Stimulated activated CD4-positive, alpha-beta T cell treated with anti-CD3 and anti-CD28 coated beads, Interleukin-15, amount 100 ng/mL, for 24 hours (primary cell): ENCODE measurements at places on chromosomes 1 and 21.
A peak's percentile ranks its signal among the peaks of the same experiment; 100 is the strongest.

GRCh38 chr1:60564916-60565750 lies 491.6 kb upstream of the C1orf87 start:
- no peak for DNase-seq

DNA sequence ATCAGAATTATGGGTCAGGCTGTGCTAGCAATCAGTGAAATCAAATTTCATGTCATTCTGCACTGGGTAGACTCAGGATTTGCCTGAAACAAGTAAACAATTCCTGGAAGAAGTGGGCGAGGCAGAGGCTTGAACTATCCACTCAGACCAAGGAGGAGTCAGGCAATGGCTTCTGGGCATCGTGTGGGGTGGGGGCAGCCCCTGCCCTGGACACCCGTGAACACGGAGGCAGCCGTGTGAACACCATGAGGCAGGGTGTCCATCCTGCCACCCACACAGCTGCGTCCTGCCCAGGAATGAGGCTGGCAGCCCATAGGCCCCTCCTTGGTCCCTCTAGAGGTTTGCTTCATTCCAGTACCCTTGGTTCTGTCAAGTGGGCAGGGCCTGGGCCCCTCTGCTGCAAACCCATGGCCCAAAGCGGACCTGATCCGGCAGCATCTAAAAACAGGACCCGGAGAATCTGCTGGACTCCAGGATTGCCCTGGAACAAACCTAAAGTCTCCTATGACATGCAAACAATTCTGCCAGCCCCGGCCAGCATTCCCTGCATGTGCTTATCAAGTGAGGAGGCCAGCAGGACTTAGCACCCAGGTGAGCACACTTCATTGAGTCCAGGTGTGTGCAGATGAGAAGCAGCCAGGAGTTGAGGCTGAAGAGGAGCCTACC lies 69.5 kb downstream of the PDE9A start:
- DNase-seq = no peak

DNA sequence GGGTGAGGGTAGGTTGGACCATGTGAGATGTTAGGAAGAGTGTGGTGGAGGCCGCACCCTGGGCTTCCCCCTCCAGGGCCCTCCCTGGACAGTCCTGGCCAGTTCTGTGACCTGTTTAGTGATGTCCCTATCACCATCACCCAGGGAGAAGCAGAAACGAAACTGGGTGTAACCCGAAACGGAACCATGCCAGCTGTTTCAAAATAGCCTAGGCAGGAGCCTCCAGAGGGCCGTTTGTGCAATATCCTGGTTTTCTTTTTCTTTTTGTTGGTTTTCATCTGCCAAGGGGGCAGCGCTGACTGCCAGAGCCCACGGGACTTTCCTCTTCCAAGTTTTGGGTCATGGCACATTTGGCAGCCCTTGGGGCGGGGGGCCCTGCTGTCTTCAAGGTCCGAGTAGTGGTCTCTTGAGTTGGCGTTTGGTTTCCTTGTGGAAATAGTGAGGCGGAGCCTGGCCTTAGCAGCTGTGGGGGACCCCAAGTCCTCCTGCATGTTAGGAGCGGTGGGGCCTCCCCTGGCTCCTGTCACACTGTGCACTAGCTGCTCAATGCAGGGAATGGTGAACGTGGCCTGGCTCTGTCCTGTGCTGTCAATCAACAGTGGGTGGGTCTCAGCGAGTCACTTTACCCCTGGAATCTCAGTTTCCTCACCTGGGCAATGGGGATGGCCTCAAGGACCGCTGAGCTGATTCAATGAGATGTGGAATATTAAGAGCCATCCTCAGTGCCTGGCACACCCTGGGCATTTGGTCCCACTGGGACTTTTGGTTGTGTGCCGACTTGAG lies 90.7 kb downstream of the ARHGEF10L start:
- no peak for DNase-seq

GRCh38 chr1:244409701-244410100 lies 42.0 kb downstream of the ADSS2 start:
- no peak for DNase-seq

DNA sequence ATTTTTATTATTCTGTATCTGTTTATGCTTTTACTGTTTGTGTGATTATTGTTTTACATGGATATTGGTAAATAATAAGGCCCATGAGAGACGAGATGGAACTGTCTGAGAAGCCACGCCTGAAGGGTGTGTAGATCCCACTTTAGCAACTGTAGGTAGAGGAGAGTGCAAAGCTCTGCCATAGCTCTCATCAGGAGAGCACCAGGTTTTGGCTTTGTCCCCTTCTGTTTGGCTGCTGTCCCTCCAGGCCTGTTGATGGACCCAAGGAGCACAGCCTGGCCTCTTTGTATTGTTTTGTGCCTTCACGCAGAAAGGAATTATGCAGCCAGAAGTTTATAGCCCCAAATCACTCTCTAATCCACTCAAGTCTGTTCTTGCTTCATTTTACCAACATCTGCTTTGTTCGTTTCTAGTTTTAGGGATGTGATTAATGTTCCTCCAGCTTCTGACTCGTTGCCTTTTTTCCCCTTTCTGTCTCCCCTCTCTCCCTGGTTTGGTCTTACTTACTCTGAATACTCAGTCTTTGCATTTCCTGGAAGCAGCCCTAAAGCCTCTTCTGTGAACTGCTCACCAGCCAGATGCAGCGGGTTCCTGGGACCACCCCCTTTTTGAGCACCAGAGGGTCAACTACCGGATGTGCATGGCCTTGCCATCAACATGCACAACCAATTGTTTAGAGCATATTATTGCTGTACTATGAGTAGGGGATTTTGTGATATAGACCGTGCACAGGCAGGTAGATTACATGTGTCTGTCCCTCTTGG lies 127.3 kb downstream of the HHAT start:
- no peak for DNase-seq

- no peak for DNase-seq
Measured at GRCh38 chr21:21162786-21163185, 164.6 kb downstream of the NCAM2 start.

- no peak for DNase-seq
Measured at GRCh38 chr1:165898837-165899236, 71.4 kb downstream of the UCK2 start.

DNA sequence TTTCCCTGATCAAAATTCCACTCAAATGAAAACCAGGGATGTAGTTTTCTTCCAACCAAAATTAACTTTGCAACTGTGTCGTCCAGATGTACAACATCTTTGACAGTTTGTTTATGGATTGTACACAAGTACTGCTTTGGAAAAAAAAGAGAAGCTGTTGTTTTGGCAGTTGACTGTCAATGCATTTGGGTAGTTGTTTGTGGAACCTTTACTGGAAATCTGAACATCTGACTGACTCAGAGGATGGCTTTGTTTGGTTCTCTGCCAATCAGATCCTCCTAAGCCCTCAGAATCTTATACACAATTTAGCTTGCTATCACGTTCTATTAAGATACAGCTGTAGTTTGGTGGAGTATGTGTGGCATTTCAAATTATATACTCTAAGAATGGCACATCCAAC lies 195.0 kb downstream of the KCNK2 start:
- DNase-seq = no peak

DNA sequence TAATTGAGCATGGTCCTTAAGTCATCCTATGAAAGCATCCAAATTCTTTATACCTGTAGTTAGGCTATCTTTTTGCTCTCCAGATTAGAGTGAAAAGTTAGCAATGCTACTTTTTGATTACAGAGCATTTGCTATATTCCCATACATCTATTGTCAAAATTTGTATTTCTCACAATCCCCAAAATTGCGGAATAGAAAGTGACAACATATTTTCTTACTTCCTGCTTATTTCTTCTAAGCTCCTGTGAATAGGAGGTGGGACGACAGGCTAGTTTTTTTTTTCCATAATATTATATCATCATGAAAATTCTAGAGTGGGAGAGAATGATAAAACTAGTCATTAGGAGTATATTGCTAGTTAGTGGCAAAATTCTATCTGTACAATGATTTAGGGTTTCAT lies 264.0 kb upstream of the DPYD start:
- no peak for DNase-seq

GRCh38 chr1:39434797-39435395 lies 56.5 kb upstream of the BMP8A start:
- DNase-seq = no peak

DNA sequence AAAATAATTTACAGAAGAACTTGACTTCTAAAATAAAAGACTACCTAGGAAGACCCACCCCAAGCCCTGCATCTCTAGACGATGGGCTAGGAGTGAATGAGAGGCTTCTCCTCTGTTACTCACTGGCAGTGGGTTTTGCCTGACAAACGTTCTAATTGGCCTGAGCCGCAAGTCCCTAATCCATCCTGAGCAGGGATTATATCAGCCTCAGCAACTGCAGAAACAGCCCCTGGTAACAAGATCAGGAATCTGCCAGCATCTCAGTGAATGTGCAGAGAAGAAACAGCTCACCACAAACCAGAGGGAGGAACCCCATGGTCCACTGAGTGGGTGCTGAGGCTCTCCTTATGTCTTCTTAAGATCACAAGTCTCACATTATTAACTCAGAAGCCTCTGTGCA lies 240.6 kb downstream of the BRINP2 start:
- no peak for DNase-seq

GRCh38 chr1:84299536-84300170 lies 1.9 kb upstream of the SAMD13 start:
- DNase-seq = no peak

DNA sequence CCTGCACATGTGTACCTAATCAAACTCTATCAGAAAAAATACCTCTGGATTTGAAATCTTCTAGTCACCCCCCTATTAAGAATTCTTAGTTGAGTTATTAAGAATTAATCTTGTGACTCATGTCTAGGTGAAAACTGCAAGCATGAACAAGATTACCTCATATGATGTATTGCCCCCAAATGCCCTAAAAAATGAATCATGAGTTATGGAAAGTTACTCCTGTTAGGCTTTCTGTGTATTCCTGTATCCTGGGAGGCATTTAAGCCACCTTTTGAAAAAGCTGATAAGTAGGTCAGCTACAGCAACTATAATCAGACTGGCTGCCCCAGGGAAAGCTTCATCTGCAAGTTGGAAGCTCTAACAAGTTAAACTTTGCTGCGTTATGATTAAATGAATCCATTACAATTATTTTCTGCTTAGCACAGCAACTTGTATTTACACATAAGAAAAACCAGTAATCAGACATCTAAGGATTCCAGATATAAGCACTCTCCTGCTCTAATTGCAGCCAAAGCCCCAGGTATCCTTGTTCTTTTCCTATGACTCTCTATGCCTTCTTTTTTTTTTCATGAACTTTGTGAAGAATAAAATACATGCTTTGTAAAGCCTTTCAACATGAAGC lies 147.7 kb downstream of the NTPCR start:
- no peak for DNase-seq

DNA sequence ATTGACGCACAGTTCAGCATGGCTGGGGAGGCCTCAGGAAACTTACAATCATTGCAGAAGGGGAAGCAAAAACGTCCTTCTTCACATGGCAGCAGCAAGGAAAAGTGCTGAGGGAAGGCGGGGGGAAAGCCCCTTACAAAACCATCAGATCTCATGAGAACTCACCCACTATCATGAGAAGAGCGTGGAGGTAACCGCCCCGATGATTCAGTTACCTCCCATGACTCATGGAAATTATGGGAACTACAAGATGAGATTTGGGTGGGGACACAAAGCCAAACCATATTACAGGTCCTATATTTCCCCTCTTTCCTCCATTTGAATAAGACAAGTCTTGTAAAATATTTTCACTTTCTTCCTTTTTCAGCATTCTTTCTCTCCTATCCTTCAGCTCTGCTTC lies 7.7 kb upstream of the TTLL7 start:
- peak; percentile 3 for DNase-seq

- DNase-seq = no peak
Measured at GRCh38 chr1:59046134-59046533, 250.8 kb upstream of the FGGY start.

DNA sequence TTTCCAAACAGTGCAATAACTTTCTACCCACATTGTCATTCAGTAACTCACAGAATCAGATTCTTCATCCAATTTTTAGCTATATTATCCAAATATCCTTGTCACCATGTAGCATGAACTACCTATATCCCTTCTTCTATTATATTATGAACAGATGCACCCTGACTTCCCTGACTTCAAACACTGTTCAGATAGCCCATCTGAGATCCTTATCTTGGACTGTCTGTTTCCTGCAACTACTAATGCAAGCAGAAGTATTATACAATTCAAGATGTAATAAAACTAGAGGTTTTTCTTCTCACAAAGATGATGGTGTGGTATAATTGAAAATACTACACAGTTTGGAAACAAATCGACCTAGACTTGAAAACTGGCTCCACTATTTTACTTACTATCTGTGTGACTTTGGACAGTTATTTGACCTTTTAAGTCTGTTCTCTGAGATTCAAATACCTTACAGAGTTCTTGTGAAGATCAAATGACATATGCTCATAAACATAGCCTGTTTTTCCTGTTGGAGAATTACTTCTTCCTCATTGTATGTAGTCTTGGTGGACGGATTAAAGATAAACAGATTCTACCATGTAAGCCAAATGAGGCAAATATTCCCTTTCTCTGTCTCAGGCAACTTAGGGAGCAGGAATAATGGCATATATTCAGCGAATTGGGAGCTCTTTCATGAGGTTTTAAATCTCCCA lies 407.9 kb upstream of the ZRANB2 start:
- DNase-seq = no peak

GRCh38 chr1:200042552-200043335 lies 15.2 kb downstream of the NR5A2 start:
- DNase-seq = peak; percentile 17

- DNase-seq = no peak
Measured at GRCh38 chr1:114341856-114342255, 169.1 kb downstream of the TRIM33 start.

DNA sequence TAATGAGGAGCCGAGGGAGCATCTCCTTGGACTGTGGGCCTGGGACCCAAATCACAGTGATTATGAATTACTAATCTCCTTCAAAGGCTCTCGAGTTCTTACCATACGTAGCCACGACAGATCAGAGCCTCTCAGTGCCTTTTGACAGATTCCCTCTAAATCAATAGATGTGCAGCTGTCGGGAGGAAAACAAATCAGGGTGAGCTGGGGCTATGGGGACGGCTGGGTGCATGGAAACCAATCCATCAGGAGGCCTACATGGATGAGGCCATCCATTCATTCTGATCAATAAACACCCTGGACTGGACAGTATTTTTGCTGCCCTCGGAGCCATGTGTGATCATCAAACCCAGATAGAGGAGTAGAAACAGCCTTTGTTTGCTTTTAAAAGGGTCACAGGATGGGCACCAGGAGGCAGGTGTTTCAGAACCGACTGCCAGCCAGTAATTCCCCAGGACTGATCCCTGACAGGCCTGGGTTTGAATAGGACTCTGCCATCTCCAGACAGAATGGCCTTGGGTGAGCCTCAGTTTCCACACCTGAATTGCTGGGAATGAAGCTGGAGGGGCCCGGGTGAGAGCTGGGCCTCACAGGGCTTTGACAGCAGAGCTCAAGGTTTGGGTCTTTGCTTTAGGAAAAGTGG lies 532.8 kb downstream of the MATN1 start:
- DNase-seq = no peak

DNA sequence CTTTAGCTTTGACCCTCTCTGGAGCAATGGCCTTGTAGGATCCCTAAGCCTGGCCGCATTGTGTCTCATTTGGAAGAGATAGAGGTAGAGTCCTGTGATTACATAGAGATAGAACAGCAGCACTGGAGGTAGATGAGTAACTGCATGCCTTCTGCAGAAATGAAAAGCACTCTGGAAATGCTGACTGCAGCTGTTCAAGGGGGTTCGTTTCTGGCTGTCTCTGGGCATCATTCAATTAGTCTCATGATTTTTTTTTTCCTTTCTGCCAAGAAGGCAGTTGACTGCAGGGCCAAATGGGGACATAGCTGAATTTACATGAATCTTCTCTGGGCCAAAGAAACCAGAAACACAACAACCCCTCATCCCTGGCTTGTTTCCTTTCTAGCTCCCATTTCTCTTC lies 28.1 kb upstream of the SNX27 start:
- no peak for DNase-seq

GRCh38 chr21:28818663-28819278 lies 173.9 kb downstream of the LTN1 start:
- DNase-seq = no peak
